ENCODE measurements at places on chromosomes 3 and 15.

DNA sequence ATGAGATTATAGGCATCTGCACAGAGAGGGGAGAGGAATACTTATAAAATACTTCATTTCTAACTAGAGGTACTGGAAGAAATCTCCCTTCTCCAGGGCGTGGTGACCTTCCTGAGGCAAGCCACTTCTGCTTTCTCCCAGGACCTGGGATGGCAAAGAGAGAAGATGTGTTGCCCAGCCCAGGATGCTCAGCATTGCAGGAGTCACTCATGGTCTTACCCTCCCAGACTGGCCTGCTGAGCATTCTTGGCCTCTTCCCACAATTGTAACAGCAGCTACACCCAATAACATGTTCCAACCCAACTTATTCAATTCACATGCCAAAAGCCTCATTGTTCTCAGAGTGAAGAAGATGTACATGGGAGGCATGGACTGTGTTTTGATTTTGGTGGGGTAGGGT lies 37.9 kb downstream of the IL20RB start:
- DNase-seq, result no peak

- DNase-seq, result no peak
These were observed 6.7 kb upstream of the ZNF609 start for GRCh38 chr15:64453689-64454037.

DNA sequence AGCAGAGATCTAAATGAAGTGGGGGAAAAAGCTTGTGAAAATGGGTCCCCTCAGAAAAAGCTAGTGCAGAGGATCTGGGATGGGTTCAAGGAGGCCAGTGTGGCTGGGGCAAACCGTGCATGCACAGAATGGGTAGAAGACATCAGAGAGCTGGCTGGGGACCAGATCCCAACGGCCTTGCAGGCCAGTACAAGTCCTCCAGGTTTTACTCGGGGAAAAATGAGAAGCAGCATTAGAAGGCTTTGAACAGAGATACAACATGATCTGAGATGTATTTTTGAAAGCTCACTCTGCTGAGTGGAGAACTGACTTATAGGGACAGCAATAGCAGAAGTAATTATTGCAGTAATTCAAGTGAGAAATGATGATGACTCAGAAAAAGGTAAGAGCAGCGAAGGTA lies 114.5 kb downstream of the HERC1 start:
- no peak for DNase-seq

DNA sequence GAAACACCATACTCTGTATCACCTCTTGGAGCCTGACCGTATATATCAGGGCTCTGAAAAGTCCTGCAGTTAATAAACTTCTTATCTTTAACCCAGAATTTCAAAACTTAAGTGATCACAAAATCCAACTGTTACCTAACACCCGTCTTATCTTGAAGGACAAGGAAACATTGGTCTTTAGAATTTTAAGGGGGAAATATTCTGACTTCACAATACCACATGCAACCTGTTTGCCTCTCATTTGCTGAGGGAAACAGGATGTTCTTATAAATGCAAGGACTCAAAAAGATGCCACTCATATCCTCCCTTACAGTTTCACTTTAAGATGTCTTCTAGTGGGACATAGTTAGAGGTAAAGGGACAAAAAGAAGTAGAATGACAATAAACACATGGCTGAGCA lies 67.9 kb downstream of the CRTC3 start:
- DNase-seq, result no peak

DNA sequence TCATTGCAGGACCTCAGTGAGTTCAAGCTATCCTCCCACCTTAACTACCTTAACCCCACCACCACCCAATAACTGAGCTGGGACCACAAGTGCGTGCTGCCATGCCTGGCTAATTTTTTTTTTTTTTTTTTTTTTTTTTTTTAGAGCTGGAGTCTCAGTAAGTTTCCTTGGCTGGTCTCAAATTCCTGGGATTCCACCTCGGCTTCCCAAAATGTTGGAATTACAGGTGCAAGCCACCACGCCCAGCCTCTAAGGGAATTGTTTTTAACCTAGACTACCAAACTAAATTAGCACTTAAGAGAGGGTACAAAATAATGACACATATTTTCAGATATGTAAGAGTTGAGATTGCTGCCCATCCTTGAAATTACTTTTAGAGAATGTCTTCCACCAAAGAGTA lies 4.3 kb upstream of the TNIK start:
- no peak for DNase-seq

- no peak for DNase-seq
These were observed 8.9 kb upstream of the CSPG4 start for GRCh38 chr15:75721480-75721922.

DNA sequence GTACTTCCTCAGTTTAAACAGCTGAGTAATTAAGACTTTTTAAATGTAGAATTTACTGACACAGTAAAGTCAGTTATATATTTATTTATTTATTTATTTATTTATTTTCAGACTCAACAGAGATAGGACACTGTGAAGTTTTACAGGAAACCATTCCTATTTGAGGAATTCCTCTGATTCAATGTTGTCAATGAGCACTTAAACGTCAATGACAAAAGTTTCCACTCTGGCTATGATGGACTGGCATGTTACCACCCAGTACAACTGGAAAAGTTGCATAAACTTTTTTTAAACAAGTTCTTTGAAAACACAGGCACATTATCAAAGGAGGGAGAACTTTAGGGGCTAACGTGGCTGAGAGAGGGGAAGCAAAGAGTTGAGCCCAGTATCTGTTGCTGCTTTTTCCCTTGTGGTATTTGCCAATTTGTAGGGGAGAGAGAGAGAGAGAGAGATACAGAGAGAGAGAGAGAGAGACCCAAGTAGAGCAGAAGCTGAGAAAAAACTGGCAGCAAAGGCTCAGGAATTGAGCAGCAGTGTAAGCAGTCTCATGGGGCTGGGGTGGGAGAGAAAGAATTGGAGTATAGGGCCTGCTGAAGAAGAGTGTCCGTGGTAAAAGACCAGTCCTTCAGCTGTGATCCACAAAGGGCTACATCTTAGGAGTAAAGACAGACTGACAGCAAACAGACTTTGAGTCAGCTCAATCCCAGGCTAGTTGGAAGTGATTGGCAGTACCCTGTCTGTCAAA lies 18.3 kb upstream of the ACTC1 start:
- no peak for DNase-seq

- no peak for DNase-seq
These were observed 386.0 kb upstream of the NECTIN3 start for GRCh38 chr3:110685630-110686029.

DNA sequence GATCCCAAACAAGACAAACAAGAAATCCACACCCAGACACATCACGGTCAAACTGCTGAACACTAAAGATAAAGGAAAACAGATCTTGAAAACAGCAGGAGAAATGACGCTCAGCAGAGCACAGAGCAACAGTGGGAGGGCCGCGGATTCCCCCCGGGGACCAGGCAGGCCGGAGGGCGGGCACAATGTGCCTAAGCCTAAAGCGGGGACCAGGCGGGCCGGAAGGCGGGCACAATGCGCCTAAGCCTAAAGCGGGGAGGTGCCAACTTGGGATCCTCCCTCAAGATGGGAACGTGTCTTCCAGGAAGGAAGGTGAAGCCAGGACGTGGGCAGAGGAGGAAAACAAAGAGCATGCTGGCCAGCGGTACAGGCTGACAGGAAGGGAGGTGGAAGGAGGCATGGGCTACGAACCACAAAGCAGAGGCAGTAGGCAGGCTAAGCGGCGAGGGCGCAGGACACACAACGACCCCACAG lies 31.1 kb downstream of the CYFIP1 start:
- no peak for DNase-seq

Measured in GM18507 (cell line).